ENCODE measurements at places on chromosomes 7 and 10.

GRCh38 chr7:29340696-29341095, 146.1 kb downstream of the CHN2 start:
- DNase-seq: no peak

GRCh38 chr7:97130417-97131139, 13.1 kb downstream of the SDHAF3 start:
- no peak for DNase-seq

DNA sequence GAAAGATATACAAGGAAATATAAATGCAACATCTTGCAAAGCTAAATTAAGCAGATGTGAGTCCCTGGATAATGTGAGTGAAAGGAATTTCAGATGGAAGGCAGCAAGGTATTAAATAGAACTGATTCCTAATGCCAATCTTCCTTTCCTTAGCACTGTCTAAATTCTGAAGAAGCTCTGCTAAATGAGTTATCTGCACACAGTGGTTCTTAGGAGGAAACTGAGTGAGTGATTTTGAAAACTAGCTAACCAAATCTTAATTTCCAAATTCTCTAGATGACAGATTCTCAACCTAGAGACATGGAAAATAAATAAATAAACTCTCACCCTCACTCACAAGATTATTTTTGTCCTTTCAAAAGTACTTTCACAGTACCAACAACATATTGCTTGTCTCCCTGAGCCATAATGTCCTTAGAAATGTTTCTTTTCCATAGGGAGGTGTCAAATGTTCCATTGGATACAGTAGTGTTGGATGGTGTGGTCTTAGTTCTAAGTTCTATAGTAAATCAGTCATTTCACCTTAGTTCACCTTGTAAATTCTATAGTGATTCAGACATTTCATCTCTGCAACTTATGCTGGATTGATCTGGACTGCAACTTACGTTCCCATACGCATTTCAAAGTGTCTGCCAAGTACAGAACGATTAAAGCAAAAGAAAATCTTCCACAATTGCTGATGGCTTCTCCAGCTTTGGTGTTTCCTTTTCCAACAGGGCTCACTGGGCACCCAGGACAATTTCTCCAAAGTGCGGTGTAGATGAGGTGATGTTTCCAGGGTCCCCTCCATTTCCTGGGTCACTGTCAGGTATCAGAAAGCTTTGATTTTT, 145.4 kb upstream of the FAM171A1 start:
- DNase-seq: no peak

DNA sequence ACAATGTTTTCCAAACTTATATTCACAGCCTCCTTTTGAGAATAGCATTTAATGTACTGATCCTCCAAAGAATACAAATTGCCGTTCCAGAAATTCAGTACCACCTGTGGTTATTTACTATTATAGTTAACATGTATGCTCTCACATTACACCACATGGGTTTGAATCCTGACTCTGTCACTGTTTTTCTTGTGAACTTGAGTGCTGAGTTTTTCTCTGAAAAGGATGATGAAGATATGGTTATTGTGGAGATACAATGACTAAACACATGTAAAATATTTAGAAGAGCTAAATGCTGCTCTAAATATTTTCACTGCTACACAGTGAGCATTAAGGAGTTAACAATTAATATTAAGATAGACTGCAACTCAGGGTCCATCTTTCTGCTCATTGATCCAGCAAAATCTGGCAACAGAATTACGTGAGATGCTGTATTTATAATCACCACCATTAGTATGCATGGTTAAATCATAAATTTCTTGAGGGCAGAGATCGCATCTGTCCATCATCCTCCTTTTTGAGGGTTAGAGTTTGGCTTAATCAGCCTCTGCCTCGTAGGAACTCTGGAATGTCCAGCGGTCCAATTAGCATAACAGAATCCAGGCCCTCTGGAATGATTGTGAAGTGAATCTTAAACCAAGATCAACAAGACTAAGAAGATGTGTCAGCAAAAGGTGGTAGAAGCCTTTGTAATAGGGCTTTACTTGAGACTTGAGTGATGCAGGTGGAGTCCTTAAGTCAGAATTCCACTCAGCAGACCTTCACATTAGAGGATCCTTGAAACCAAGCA, 152.8 kb downstream of the MACC1 start:
- no peak for DNase-seq

All from activated naive CD8-positive, alpha-beta T cell treated with anti-CD3 and anti-CD28 coated beads for 36 hours (primary cell).